Activated CD4-positive, alpha-beta T cell treated with anti-CD3 and anti-CD28 coated beads, Interleukin-10, Interleukin-2, amounts not matched to agents 100 ng/mL and 50 ng/mL, durations not matched to agents 16 hours and 8 hours (primary cell): ENCODE measurements at places on chromosomes 4 and X.

DNA sequence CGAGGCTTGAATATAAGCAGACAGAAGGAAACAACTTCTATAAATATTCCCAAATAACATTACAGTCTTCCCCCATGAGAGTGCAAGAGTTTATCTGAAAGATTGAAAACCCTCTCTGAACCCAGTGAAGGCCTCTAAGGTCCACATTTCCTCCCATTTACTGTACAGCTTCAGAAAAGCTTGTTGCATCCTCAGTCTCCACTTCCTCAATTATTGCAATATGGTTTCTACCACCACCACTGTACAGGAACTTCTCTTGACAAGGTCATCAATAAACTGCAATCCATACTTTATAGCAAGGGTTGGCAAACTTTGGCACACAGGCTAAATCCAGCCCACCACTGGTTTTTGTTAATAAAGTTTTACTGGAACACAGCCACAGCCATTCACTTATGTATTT is 239.0 kb downstream of the THOC2 start:
- no peak for DNase-seq

- DNase-seq = no peak
These were observed 239.4 kb upstream of the BOD1L1 start for GRCh38 chr4:13866881-13867280.

DNA sequence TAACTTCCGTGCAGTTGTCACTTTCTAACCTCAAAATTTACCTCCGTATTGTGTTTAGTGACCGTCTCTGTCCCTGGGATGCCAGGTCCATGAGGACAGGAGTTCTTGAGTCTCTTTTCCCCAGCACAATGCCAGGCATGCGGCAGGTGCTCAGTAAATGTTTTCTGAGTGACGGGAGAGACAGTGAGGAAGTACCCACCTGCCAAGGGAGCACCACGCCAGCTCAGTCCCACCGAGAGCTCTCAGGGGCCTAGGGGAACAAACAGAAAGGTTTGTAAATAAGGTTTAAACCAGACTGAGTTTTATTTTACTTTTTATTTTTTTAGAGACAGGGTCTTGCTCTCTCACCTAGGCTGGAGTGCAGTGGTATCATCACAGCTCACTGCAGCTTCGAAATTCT is 81.5 kb upstream of the NKX1-1 start:
- DNase-seq = no peak

DNA sequence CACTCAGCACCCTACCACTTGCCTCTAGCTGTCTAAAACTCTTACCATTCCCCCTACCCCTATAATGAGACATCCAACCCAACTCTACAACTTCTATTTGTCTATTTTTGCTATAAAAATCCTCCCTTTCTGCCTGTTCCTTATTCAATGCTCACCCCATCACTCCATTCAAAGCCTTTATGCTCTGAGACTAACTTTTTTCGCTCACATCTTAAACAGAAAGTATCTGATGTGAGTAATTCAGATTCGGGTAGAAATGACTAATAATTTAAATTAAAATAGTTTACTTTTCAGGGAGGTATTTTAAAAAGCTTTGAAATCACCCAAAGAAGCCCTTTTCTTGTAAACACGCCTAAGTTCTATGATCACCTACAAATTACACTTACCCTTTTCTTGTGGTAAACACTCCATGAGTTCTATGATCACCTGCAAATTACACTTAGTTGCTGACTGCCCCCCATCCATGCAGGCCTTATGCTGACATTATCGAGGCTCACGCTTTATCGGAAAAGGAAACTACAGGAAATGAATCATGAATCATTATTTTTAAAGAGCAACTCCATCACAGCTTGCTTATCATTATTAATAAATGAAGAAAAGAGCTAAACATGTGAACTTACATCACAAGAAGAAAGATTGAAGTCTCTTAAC is 168.7 kb upstream of the PPP1R2C start:
- DNase-seq = peak; percentile 37

DNA sequence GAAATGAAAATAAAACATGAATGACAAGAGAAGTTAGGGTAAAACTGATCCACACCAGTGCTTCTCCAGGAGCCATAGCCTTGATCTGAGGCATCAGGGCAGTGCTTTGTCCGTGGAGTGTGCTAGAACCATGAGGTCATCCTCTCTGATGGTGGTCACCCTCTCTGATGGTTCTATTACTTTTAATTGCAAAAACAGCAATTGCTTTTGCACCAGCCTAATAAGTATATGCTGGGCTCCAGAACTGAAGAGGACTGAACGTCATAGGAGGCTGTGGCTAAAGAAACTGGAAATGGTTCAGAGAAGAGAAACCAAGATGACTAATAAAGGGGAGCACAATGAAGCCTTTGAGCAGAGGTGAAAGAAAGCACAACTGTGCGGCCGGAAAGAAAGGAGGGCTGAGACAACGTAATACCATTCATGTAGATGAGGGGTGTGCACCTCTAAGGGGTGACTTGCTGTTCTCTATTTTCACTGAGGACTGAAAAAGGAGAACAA is 17.0 kb upstream of the TMEM154 start:
- DNase-seq = peak; percentile 90

GRCh38 chr4:57200799-57201327 is 90.7 kb upstream of the IGFBP7 start:
- DNase-seq = no peak

- DNase-seq = no peak
These were observed 13.9 kb downstream of the TMSB4X start for GRCh38 chrX:12988797-12989196.

DNA sequence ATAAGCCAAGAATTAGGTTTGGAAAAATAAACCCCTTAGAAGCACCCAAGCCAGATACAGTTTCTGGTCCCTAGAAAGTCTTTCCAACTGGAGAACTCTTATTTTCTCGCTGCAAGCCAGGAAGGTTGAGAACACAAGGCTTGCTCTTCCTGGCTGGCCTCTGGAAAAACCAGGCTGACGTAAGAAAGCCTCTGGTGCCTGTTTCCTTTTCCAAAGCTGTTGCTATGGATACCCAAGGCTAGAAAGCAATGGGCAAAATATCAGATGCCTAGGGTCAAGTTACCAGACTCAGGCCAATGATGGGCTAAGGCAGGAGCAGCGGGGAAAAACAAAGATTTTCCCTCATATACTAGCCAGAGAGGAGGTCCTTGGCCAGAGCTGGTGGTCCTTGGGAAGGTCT is 281.6 kb downstream of the KLHL13 start:
- no peak for DNase-seq

DNA sequence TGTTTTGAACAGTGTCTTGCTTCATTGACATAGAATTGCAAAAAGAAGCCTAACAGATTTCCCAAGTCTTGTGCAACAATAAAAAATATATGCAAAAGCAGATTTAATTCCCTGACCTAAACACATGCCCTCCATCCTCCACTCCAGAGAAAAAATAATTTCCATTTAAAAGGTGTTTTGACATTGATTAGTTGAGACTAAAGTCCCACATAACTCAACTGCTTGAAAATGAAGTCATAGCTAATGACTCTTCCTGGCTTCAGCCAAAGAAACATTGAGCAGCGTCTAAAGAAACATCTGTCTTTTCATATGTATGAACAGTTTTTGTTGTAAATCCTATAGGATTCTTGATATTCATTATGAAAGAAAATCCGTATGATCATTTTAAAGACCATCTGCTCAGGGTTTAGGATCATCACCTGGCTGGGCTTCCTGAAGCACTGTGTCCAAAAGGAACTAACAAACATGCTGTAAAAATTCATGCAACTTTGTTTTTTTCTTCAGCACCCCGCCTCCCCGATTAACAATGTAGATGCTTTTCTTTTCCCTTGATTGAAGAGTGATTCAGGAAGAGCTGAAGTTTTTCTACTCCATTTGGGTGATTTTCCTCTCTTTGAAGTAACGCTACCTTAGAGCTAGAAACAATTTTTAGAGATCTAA is 273.4 kb downstream of the HS3ST1 start:
- no peak for DNase-seq

- DNase-seq = peak; percentile 51
These were observed 37.7 kb upstream of the RAB33B start for GRCh38 chr4:139416073-139416673.

- DNase-seq = no peak
These were observed 4.4 kb upstream of the MSL3 start for GRCh38 chrX:11753668-11754067.

DNA sequence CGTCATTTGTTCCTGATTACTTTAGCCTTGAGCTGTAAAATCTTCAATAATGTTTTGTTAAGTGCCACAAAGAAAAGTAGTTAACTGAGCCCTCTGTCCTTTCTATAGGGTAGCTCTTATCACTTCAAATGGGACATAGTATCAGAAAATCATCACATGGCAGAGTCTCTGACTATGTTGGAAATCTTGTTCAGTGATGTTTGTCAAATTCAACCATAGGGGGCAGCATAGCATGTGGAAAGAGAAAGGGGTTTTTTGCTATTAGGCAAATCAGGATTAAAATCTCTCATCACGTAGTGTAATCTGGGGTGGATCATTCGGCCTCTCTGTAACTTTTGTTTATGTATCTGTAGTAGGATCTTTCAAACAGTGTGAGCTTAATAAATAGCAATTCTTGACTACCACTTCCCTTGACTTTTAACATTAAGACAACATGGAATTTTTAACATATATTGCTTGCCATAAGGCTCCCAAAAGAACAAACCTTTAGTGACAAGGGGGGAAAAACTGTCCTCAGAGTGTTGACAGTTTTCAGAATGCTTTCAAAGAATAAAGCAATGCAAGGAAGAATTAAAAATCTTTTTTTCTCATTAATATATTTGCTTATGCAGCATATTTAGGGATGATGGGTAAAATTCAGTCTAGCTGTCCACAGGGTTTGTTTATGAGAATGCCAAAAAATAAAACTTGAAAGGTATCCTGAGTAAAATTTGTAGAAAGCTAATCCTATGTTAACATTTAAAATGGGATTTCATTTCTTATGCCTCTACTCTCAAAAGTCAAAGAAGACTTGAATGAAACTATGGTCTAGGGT is 127.2 kb downstream of the FBXW7 start:
- DNase-seq = peak; percentile 61

GRCh38 chr4:86918539-86919072 is 16.2 kb upstream of the AFF1 start:
- DNase-seq = no peak

DNA sequence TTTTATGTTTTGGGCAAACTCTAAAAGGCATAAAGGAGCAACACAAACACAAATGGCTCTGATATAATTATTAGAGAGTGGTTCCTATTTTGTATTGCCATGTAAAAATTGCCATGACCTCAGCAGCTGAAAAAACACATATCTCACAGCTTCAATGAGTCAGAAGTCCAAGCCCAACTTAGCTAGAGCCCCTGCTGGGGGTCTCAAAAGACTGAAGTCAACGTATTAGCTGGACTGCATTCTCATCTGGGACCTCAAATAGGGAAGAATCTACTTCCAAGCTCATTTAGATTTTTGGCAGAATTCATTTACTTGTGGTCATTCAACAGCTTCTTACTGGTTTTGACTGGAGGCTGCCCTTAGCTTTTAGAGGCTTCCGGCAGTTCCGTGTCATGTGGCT is 47.4 kb downstream of the FREM3 start:
- DNase-seq = no peak

GRCh38 chr4:130031858-130032257 is 935.9 kb downstream of the C4orf33 start:
- no peak for DNase-seq

DNA sequence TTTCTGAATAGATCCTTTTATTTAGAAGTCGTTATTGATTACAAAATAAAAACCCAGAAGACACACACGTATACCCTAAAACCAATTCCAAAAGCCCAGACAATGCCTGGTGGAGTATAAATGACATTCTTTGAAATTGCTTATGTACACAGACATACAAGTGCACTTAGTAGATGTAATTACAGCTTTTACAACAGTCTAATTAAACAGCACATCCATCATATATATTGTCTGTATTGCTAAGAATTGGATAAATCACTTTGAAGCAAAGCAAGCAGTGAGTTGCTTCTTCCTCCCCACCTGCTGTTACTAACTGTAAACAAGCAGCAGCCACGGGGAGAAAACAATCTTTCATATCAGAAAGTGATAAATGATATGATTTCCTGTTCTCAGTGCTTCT is 645.7 kb downstream of the TLL1 start:
- DNase-seq = no peak

DNA sequence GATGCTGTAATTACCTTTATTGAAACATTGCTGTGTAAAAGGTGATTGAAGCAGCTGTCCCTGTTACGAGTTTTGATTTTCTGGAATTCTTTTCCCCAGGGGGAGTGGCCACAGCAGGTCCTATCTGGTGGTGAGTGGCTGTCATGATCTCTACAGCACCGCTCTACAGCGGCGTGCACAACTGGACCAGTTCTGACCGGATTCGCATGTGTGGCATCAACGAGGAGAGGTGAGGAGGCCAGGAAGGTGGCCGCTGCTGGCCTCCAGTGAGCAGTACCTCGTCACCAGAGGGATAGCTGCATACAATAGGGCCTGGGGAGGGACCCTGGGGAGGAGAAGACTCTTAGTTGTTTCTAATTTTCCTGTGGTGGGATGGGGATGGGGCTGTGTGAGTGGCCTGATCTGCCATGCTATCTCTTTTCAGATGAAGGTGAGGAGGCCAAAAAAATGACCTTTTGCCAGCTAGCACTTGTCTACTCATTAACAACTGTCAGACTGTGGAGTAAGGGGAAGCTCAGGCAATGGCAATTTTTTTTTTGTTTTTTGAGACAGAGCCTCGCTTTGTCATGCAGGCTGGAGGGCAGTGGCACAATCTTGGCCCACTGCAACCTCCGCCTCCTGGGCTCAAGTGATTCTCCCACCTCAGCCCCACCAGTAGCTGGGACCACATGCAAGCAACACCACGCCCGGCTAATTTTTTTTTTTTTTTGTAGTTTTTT is 22.8 kb downstream of the BCORL1 start:
- DNase-seq = no peak

DNA sequence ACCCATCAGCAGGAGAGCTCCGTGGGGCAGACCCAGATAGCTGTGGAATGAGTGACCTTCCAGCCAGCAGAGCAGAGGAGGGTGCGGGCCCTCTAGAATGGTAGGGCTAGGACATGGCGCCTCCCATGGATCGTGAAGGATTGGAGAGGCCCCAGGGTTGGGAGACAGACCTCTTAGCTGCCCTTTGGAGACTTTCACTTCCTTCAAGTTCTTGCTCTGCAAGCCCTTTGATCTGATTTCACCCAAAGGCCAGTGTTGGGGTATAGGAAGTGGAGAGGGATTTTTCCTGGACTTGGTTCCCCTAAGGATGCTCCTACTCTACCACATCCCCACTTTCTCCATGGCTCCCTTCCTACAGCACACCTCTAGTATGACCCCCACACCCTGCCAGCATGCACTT is 3.0 kb downstream of the SASH3 start:
- no peak for DNase-seq

GRCh38 chr4:186726426-186727168 is 2.9 kb upstream of the FAT1 start:
- DNase-seq = peak; percentile 8

DNA sequence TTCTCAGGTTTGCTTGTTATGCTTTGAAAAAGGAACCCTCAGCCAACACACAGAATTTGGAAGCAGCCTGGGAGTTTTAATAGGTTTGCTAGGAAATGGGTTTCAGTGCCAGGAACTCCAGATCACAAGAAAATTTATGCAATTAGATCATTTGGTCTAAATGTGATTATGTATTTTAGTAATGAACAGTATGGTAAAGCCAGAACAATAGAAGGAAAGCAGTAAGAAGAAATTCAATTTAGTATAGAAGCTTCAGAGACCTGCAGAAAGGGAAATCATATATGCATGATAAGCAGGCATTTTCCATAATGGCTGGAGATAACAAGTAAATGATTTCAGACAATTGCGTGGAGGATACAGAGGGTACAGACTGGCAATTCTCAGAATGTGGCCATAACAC is 184.7 kb downstream of the KCNIP4 start:
- no peak for DNase-seq

- DNase-seq = no peak
These were observed 194.0 kb upstream of the HHIP start for GRCh38 chr4:144451766-144452450.
